ENCODE measurements at places on chromosomes 12 and 14.

DNA sequence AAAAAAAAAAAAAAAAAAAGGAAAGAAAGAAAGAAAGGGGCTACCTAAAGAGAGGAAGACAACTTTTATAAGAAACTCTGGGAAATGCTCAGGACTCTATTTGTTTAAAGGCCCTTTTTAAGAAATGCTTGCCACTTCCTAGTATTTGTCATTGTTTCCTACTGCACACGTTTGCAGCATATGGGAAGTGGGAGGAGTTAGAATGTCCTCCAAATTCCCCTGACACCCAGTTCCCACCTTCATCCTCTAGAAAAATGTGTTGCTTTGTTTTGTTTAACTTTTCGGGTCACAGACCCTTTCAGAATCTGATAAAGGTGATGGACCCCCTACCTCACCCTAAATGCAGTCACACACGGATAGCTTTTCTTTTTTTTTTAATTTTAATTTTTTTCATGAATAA, 40.8 kb downstream of the NINJ2 start:
- no peak for DNase-seq

DNA sequence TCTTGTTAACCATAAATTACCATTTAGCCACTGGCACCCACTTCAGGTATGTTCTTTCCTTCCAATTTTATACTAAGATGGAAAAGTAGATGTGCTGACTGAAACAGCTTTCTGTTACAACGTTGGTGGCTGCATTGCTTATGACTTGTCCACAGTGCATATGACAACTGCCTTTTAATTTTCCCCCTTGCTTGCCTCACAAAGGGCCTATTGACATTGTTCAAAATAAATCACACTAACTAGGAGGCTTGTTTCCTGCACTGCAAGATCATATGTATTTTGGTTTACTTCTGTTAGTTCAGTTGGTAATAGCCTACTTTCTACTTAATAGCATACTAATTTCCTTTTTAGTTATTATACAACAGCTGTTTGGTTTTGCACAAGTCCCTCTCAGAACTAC, 55.4 kb downstream of the SCAF11 start:
- DNase-seq, result no peak

- DNase-seq, result peak; percentile 82
Observed at GRCh38 chr12:92363295-92364146, 217.9 kb upstream of the BTG1 start.

GRCh38 chr12:39723831-39724230, 104.2 kb upstream of the ABCD2 start:
- DNase-seq, result peak; percentile 55

- peak; percentile 51 for DNase-seq
Observed at GRCh38 chr12:112107306-112108201, 1.0 kb downstream of the NAA25 start.

DNA sequence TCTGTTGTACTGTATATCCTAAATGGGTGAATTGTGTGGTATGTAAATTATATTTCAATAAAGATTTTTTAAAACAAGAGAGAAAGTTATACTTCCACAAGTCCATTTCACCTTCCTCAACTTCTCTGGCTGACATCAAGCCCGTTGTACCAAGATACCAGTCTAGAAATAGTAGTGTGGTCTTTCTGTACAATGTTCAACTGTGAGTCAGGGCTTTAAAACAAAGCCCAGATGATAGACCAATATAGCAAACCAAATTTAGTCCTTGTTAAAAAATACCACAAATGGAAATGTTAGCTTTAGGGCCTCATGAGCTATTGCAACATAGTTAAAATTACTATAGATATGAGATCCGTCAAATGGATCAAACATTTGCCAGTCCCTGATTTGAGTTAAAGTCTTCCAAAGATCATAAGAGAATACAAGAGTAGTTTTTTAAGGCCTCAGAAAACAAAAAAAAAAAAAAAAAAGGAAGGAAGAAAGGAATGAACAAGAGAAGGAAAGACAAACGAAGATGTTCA, 49.0 kb upstream of the EGLN3 start:
- no peak for DNase-seq

GRCh38 chr14:74263181-74263580, 23.9 kb downstream of the VSX2 start:
- no peak for DNase-seq

DNA sequence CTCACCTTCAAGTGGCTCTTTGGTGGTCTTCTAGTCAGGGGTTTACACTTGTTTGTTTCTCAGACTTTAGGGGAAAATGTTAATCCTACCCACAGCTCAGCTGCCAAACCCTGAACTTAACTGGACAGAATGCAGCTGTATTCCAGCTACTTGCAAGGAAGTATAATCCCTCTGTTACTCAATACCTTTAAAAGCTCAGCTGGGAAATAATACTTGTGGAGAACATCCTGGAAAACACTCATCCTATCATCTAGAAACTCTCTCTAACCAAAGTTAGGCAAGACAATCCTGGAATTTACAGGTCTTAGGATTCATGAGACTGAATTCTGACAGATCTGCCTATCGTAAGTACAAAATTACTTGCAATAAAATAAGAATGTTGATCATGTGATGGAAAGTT, 404.1 kb downstream of the ADAMTS20 start:
- no peak for DNase-seq

DNA sequence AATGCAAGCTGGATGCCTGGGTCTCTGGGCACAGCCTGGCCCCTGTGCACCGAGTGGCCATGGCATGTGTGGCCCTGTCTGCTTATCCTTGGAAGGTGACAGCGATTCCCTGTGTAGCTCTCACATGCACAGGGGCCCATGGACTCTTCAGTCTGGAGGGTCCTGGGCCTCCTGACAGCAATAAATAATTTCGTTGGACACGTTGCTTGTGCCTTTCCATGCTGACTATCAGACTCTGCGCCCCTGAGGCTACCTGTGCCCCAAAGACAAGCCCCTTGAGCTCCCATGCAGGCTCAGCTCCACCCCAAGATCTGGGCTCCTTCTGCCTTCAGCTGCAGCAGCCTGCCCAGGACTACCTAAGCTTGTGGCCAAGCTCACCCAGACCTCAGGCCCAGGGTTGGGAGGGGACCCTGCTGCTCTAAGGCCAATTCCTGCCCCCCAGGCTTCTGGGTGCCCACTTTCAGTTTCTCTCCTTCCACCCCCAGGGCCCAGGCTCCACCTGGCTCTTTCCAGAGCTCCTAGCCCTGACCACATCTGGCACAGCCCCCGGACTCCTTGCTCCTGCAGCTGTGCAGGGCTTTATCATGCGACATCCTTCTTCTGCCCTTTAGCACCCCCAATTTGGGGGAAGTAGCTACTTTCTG, 11.8 kb downstream of the SERPINA3 start:
- no peak for DNase-seq

- DNase-seq, result no peak
Observed at GRCh38 chr12:56114084-56114483, 2.3 kb upstream of the RPL41 start.

DNA sequence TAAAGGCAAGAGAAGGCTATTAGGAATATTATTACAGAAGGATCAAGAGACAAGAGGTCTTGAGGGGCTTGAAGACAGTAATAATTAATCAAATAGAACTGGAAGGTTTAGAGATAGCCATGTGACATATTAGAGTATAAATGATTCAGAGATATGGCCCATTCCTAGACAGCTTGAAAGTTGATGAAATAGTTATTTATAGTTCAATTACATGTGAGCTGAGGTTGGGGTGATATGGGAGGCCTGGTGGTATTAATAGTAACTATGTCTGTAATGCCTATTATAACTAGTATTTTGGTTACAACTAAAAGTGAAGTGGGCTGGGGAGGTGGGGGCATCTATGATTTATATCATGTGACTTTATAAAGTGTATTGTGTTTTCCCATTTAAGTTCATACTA, 14.1 kb upstream of the MIS18BP1 start:
- no peak for DNase-seq

- DNase-seq, result peak; percentile 77
Observed at GRCh38 chr12:22443379-22444316, 100.7 kb downstream of the C2CD5 start.

GRCh38 chr12:53099071-53099882, 1.8 kb downstream of the IGFBP6 start:
- DNase-seq, result peak; percentile 94

DNA sequence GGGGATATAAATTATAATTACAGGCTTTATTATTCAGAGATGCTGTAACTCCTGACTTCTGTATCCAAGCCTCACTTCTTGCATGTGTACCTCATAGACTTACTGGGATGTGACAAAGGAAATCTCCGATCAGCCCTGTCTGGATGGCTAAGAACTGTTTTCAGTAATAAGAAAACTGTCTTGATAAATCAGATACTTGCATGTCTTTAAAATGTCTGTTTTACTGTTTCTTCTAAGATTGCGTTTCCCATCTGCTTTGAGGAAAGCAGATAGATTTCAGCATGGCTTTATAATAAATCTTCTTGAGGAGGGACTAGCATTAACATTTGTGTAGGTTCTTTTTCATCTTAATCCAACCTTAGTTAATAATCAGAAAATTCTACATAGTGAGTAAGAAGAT, 395.9 kb downstream of the EGLN3 start:
- DNase-seq, result no peak

GRCh38 chr12:109450980-109451379, 26.1 kb downstream of the KCTD10 start:
- DNase-seq, result no peak

DNA sequence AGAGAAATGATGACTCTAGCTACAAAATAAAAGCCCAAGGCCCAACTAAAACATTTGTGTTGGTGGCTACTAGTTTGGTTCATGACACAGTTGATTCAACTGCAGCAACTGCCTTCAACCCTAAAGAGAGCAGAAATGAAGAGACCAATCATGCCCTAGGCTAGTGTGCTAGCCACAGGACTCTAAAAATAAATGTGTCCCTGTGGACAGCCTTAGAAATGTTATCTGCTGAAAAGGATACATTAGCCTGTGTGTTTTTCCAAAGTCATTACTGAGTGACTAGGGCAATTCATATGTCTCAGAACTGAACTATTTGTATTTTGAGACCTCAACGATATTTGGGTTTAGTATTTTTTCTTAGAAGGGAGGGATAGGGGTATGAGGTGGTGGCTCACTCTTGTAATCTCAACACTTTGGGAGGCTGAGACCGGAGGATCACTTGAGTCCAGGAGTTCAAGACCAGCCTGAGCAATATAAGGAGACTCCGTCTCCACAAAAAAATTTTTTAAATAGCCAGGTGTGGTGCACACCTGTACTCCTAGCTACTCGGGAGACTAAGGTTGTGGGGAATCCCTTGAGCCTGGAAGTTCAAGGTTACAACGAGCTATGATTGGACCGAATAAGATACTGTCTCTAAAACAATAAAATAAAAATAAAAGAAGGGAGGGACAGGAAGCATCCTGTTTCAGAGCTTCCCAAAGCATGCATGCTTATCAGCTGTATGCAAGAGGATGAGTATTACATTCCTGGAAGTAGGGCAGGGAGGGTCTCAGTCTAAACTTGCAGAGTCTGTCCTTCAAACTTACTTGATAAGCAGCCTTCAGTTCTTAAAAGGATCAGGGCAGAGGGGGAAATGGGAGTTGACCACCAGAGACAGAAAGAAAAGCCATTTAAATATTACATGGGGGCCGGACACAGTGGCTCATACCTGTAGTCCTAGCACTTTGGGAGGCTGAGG, 29.6 kb upstream of the NAP1L1 start:
- DNase-seq, result peak; percentile 19

DNA sequence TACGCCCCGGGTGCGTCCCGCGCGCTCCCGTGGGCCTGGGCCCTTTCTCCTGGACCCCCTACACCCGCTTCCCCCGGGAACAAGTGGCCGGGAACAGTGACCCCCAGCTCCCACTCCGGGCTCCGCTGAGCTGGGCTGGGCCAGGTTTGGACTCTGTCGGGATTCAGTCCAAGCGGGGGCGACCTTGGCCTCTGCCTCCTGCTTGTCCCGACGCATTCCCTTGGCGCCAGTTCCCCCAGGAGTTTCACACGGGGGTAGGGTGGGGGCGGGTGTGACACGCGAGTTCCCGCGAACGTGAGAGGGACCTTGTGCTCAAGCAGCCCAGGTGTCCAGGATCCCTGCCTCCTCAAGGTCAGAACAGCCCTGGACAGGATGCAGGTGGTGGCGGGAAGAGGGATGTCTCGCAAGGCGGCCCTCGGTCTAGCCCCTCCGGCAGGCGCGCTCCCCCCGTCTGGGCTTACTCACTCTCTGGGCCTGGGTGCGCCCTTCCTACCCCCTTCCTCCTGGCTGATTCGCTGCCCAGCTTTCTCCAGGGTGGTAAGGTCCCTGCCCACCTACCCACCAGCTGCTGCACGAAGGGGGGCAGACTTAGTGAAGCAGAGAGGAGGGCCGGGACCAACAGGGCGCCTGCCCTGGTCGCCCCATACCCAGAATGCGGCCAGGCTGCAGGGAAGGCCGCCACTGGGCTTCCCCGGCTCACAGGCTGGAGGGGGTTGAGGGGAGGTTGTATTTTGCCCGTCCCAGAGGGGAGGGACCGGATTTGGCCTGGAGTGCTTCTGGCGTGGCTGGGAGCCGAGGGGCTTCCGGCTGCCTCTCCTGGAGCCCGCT, 862 bp downstream of the CRIP2 start:
- DNase-seq, result peak; percentile 81

- DNase-seq, result no peak
Observed at GRCh38 chr12:115305275-115305674, 621.3 kb upstream of the TBX3 start.

DNA sequence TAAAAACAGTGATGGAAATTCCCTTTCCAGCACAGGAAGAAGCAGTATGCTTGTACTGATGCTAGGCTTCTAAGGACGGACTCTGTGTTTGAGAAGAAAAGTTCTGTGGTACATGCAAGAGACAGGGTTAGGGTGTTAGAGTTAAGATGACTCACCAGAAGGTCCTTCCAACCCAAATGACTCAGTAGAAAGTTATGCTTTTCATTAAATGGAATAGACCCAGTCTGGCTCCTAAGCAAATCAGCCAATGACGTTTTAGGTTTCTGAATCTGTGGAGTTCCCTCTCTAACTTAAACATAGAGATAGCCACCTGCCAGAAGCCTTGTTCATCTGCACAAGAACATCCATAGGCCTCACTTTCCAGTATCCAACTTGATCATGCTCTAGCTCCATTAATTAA, 5.7 kb downstream of the PTHLH start:
- no peak for DNase-seq

DNA sequence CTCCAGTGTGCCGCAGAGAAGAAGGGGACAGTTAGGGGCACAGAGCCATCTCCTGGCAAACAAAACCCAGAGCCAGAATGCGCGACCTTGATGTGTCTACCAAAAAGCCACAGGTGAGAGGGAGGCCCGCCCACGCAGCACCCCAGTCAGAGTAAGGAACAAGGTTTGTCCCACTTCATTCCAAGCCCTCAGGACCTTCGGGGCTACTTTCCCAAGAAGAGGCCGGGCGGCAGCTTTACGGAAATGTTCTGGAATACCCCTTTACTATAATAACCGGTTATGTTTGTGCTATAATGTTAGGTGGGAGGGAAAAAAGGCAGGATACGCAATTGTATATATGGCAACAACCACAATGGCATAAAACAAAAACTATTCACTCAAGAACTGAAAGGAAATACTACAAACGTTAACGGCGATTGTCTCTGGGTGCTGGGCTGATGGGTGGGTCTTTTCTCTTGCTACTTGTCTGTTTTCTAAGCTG, 12.3 kb downstream of the CCDC88C start:
- no peak for DNase-seq

DNA sequence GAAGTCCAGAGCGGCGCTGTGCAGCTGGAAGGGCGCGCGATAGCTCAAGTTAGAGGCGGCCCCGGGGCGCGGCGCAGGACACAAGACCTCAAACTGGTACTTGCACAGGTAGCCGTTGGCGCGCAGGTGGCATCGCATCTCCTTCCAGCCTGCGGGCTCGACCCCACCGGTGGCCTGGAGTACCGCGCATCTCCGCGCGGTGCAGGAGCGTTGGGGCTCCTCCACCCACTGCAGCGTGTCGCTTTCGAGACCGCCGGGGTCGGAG, 553 bp downstream of the CLEC14A start:
- peak; percentile 30 for DNase-seq
